H4 (cell line): ENCODE measurements at places on chromosomes 13 and 19.

DNA sequence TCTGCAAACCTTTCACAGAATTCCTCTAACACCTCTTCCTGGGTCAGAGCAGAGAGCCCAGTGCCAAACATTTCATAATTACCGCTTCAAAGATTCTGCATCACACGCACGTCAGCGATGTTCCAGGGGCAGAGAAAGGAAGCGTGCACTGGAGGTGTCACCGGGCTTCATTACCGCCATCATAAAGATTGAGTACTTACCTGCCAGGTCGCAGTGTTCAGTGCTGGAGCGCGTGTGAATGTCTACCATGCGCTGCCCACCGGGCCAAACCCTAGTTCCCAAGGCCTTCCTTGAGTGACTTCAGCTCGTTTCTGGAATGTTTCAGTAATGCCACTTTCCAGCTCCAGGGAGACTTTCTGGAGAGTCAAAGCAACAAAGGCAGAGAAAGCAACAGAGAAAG, 104.4 kb downstream of the ZDHHC20 start:
- no peak for DNase-seq

GRCh38 chr13:48491423-48492095, 41.3 kb downstream of the RCBTB2 start:
- DNase-seq = no peak

- no peak for DNase-seq
These were observed 225.3 kb upstream of the SERP2 start for GRCh38 chr13:44148159-44148914.

- DNase-seq = no peak
These were observed 24.3 kb upstream of the SPACA7 start for GRCh38 chr13:112351825-112352224.

GRCh38 chr13:97317933-97318332, 95.8 kb downstream of the MBNL2 start:
- DNase-seq = no peak

DNA sequence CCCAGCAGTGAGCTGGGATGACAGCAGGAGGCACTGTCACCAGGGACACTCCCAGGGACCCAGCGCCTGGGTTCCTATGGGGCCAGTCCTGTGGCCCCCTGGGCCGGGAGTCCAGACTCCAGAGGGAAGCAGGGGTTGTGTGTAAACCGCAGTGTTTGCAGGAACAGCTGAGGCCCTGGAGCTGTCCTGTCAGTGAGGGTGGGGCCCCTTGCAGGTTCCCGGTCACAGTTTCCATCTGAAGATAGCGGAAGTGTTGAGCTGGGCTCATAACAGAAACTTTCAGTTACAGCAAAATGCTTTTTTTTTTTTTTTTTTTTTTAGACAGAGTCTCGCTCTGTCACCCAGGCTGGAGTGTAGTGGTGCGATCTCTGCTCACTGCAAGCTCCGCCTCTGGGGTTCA, 17.7 kb upstream of the CSNK1G2 start:
- DNase-seq = no peak

GRCh38 chr13:114015111-114015968, 41.5 kb upstream of the C13orf46 start:
- no peak for DNase-seq

DNA sequence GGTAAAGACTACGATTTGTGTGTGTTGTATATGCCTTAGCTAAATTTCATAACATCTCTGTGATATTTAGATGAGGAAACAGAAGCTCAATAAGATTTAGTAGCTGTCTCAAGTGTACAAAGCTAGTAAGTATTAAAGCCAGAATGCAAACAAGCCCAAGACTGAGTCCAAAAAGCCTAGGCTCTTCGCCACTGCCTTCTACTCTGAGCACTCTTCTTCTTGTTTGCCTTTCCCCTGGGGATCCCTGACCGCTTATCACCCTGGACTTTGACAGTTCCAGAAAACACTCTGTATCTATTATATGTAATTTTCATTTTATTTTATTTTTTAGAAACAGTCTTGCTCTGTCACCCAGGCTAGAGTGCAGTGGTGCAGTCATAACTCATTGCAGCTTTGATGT, 5.8 kb downstream of the TM9SF2 start:
- no peak for DNase-seq

GRCh38 chr13:48593536-48593935, 60.2 kb upstream of the CYSLTR2 start:
- no peak for DNase-seq

GRCh38 chr19:47714339-47714738, 1.1 kb downstream of the EHD2 start:
- no peak for DNase-seq

DNA sequence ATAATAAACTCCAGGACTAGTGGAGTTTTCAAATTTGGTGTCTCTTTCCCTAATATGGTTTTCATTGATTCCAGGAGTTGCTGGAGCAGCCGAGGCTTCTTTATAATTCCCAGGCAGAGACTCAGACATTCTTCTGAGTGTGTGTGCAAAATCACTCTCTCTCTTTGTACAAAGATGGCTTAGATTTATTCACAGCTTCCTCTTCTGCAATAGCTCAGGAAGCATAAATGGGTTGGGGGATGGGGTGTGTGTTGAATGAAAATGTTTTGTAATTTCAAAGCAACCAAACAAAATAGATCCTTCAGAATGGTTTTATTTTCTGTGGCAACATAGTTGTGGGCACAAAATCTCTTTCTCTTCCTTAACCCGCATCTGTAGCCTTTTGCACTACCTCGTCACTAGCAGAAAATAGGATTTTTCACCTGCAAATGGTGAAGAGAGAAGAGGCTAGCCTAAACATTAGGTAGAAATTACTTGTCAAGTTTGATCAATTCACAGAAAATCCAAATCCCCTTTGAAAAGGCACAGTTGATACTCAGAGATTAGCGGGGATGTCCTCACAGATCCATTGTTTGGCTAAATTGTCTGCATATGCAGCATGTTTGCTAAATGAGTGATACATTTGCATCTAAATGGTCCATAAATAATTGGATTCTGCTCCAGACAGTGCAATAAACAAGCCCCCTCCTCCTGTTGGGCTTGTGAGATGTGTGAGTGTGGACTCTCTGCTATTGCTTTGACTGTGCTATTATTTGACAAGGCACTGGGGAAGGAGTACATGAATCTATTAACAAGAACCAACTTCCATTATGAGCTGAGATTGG, 66.7 kb downstream of the CBY2 start:
- no peak for DNase-seq

- no peak for DNase-seq
These were observed 146.3 kb downstream of the GPC5 start for GRCh38 chr13:91544723-91545122.

DNA sequence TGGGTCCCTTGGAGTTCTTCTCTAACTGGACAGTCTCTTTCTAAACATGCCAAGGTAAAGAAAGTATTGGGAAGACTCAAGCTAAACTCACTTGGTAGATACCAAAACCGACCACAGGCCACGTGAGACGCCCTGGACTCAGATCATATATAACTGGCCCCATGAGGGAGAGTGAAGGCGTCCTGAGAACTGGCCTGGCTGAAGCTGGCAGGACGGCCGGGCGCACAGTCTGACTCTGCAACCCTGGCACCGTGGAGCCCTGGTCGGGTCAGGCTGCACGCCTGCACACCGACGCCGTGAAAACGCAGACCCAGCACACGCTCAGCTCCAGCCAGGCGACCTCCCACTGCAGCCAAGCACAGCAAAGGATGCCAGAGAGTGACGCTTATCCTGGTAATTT, 122.5 kb upstream of the SPACA7 start:
- no peak for DNase-seq
